Uterus (tissue), 4 donors: ENCODE measurements at places on chromosomes 13 and 19. TPM values are rescaled to one million over a fixed set of nuclear protein-coding genes. Genes with fewer than 3 reads are reported as not detected.

GRCh38 chr13:105519771-105520170, 1015.7 kb downstream of the EFNB2 start:
- no peak for DNase-seq

The EPSTI1 gene
- total RNA-seq, result 15.9 TPM

- no peak for DNase-seq
Measured at GRCh38 chr19:33394723-33395560, 21.4 kb downstream of the CEBPG start.

GRCh38 chr19:49422407-49423070, 702 bp downstream of the PTH2 start:
- DNase-seq, result no peak

- DNase-seq, result no peak
Measured at GRCh38 chr19:42480335-42481095, 37.8 kb upstream of the CXCL17 start.

DNA sequence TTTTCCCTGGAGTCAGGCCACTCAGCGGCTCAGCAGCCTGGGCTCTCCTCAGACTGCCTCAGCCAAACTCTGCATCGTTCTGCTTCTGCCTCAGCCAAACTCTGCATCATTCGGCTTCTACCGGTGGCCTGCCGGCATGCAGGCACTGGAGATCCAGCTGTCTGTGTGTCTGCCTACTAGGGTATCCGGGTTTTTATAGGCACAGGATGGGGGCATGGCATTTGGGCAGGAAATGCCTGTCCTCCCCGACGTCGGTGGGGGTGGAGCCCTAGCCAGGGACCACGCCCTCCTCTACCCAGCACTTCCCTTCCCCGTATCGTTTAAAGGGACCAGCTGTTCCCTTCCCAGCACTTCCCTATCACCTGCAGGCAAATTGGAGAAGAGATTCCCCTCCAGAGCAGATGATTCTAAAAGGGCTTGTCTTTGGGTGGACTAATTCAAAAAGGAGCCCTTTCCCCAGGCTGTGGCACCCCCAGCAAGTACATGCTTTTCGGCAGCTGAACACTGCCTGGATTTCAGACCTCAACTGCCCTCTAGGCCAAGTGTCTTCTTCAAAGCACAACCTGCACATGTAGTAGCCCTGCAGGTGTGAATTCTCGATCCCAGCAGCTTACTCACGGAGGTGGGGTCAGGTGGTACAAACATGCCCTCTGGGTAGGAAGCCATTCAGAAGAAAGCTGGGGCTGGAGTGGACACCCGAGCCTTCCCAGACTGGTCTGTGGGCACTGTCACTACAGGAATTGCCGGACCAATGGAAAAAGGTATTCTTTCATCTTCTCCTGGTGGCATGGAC, 25.4 kb upstream of the GPR12 start:
- DNase-seq, result no peak

- DNase-seq, result no peak
Measured at GRCh38 chr13:26480246-26480855, 77.1 kb upstream of the WASF3 start.

DNA sequence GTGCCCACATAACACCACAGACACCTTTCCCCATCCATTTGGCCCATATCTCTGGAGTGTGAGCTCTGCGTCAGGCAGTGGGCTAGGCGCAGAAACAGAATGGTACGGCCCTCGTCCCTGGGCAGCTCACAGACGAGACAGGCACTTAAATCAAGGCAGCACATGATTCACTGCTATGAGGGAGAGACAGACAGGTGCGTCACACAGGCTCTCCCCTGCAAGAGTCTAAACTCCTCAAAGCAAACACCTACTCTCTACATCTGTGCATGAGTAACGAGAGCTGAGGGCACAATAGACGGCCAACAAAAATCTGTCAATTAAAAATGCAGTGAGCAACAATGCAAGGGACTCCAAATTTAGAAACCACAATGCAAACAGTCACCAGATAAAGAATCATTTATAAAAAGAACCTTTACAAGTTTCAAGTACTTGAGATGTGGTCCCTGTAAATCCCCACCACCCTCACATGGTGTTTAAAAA, 348.9 kb downstream of the UQCRFS1 start:
- DNase-seq, result peak; percentile 20

DNA sequence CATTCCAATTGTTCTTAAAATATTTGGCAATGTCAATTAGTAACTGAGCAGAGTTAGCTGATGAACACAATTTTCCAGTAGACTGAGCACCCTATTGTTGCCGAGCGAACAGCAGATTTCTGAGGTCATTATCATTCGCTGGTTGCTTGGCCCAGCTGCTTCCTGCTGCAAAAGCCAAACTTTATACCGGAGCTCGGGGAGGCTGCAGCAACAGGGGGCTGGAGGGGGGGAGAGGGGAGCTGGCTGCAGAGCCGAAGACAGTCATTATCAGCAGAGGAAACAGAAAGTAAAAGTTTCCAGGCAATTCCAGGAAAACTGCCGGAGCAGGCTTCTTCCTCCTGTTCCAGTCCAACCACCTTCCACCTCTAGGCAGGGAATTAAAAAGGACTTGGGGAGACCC, 77.9 kb downstream of the ZNF536 start:
- peak; percentile 40 for DNase-seq

GRCh38 chr13:28488376-28489005, 6.4 kb downstream of the FLT1 start:
- no peak for DNase-seq

- DNase-seq, result no peak
Measured at GRCh38 chr13:21150013-21150412, 26.3 kb downstream of the SKA3 start.

GRCh38 chr13:60226507-60226906, 62.8 kb upstream of the DIAPH3 start:
- DNase-seq, result no peak

- DNase-seq, result no peak
Measured at GRCh38 chr13:100454876-100455275, 133.7 kb downstream of the GGACT start.

The ZNF845 gene
- 8.5 TPM for total RNA-seq

GRCh38 chr13:111399334-111399733, 78.9 kb downstream of the TEX29 start:
- DNase-seq, result no peak

The GPC5 gene
- total RNA-seq, result not detected

The CYP2A6 gene
- total RNA-seq, result not detected

The CCDC9 gene
- 11.4 TPM for total RNA-seq

The RNF113B gene
- total RNA-seq, result not detected

The ZIK1 gene
- total RNA-seq, result 9.1 TPM

GRCh38 chr19:34713262-34713637, 20.8 kb upstream of the ZNF181 start:
- DNase-seq, result no peak

GRCh38 chr13:114063545-114064449, 68.6 kb downstream of the RASA3 start:
- DNase-seq, result peak; percentile 76

DNA sequence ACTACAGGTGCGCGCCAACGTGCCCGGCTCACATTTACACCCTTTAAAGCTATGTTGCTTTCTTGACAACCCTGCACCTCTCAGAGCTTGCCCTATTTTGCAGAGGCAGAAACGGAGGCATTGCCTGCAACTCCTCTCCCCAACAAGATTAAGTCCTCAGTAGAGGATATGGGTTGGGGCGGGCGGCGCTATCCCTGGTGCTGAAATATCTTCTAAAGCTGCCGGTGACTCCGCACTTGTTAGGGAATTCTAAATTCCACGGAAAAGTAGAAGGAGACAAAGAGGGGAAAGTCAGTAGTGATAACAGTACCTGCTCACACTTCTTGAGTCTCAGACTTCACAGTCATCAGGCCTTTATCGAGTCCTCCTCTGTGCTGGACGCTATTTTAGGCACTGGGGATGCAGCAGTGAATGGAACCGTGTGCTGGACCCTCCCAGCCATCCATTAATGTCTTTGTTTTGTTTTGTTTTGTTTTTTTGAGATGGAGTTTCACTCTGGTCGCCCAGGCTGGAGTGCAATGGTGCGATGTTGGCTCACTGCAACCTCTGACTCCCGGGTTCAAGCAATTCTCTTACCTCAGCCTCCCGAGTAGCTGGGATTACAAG, 18.0 kb downstream of the SLC5A5 start:
- no peak for DNase-seq

The TMEM143 gene
- 5.6 TPM for total RNA-seq

- DNase-seq, result peak; percentile 35
Measured at GRCh38 chr19:35549174-35549788, 3.9 kb downstream of the TMEM147 start.

The SHISA2 gene
- total RNA-seq, result 0.29 TPM

The WBP4 gene
- 16.2 TPM for total RNA-seq
